Omental fat pad (tissue), 4 donors: ENCODE measurements at places on chromosomes 4 and X. TPM values are rescaled to one million over a fixed set of nuclear protein-coding genes. Genes with fewer than 3 reads are reported as not detected.
A peak's percentile ranks its signal among the peaks of the same experiment; 100 is the strongest.

GRCh38 chr4:26020083-26020668 lies 106.2 kb downstream of the SMIM20 start:
- DNase-seq: no peak

DNA sequence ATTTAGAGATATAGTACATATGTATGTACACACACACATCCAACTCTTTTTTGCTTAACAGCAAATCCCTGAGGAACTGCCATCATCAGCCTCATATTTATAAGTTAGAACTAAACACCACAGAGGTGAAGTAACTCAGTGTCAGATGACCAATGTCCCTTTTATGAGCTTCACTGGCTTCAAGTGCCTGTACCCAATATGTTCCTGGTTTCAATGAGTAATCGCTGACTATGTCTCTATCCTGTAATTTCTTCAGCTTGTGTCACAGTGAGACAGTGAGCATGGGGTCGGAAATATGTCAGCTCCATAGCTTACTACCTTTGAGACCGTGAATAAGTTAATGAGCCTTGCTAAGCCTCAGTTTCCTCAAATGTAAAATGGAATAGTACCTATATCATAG lies 136.2 kb upstream of the RASGEF1B start:
- no peak for DNase-seq

DNA sequence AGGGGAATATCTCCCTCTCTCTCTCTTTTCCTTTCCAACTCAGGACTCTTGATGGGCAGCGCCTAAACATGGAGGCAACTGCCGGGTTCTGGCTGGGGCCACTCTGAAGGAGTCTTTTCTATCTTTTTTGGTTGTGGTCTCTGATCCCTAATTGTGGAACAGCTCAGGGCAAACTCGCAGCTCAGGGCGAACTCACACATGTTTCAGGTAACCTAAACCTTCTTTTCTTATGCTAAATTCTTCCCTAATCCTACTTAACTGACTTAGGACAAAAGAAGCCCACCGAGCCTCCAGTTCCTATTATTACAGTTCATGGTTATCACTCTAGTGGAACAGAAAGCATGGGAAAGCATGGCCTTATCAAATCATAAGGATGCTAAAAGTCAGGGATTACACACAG lies 21.3 kb downstream of the ETDA start:
- no peak for DNase-seq

DNA sequence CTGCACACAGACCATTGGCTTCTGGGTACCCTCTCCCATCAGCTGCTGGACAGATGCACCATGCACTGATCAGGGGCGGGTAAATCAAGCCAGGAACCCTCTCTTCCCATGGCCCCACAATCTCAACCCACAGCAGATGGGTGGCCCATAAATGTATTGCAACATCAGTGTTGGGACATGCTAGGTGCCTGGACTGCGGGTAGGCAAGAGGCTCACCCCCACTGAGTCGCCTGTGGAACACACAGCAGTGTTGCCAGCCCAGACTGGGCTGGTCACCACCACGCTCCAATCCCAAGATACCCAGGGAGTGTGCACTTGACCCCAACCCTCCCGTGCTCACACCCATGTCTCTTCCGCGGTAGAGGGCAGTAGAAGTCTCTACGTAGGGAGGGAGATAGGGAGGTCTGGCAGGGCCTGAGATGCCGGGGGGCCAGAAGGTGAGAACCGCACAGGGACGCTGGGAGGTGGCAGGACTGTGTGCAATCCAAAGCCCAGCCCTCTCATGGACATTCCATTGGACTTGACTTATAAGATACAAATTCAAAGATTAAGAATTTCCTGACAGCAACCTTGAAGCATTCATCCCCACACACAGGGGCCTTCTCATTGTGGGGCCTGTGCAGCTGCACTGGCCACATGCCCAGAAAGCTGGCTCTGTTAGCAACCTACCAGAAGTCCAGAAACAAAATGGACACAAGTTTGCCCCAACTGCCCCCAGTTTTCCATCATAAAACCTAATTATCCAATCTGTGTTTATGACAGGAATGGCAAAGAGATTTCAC lies 183.7 kb downstream of the NSUN7 start:
- no peak for DNase-seq

DNA sequence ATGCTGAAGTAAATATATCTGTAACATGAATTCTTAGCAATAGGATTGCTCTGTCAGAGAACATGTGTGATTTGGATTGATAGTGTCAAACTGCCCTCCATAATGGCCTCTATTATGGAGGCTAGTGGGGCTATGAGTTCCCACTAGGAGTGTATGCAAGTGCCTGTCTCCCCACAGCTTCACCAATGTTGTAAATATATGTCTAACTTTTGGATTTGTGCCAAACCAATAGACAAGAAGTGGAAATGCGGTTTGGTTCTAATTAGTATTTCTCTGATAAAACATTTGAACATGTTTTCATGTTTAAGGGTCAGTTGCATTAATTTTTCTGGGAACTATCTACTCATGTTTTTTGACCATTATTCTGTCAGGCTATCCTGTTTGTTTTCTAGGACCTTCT lies 28.1 kb downstream of the GPAT3 start:
- DNase-seq: no peak

DNA sequence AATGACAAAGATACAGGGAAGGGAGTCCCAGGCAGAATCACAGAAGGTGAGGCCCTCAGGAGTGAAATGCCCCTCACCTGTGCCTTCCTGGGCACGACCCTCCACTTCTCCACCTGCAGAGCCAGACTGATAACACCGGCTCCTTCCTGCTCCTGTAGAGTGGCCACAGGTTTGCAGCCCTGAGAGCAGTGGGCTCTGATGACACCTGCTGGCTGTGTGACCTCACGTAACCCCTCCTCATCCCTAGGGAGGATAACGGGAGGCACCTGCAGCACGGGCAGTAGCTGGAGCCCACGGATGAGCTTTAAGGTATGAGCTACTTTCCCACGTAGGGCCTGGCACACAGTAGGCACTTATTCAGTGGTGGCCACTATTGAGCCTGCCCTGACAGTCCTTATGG lies 25.5 kb upstream of the MAN2B2 start:
- no peak for DNase-seq

- no peak for DNase-seq
Measured at GRCh38 chr4:26321373-26322221, 783 bp downstream of the RBPJ start.

GRCh38 chrX:148577741-148578140 lies 77.3 kb downstream of the AFF2 start:
- no peak for DNase-seq

DNA sequence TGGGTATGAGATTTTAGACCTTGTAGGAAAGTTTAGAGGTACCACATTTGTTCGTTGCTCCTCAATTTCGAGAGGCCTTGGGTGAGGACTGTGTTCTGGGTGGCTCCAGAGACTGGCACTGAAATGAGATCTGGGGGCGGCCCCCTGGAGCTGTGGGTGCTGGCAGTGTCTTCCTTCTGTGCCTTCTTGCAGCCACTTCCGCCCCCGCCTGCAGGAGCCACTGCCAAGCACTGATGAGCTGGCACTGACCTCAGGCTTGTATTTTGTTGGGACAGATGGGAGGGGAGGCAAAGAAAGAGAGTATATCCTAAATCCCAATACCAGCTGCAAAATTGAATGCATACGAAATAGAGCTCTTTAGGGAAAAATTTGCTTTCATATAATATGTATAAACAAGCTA lies 64.5 kb upstream of the CLDN34 start:
- no peak for DNase-seq

DNA sequence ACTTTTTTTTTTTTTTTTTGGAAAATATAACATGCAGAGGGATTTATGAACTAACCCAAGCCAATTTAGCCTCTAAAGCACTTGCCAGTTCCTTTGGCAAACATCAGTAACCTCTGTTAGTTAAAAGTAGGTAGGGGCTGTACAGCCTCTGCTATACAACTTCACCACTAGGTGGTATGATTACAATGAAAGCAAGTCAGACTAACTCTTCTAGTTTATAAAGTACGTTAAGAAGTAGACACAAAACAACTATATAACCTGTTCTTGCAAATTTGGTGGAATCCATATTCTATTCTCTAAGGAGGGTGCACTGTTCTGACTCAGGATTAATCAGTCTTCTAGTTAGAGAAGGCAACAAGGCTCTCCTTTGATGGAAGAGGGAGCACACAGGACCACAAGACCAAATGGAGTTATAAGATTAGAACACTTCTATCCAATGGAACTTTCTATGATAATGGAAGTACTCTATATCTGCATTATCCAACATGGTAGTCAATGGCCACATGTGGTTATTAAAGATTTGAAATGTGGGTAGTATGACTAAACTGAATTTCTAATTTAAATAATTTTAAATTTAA lies 12.8 kb downstream of the AIMP1 start:
- no peak for DNase-seq

- DNase-seq: no peak
Measured at GRCh38 chrX:139170526-139171173, 359.9 kb upstream of the F9 start.

GRCh38 chr4:2469192-2469984 lies 482 bp downstream of the RNF4 start:
- peak; percentile 27 for DNase-seq

DNA sequence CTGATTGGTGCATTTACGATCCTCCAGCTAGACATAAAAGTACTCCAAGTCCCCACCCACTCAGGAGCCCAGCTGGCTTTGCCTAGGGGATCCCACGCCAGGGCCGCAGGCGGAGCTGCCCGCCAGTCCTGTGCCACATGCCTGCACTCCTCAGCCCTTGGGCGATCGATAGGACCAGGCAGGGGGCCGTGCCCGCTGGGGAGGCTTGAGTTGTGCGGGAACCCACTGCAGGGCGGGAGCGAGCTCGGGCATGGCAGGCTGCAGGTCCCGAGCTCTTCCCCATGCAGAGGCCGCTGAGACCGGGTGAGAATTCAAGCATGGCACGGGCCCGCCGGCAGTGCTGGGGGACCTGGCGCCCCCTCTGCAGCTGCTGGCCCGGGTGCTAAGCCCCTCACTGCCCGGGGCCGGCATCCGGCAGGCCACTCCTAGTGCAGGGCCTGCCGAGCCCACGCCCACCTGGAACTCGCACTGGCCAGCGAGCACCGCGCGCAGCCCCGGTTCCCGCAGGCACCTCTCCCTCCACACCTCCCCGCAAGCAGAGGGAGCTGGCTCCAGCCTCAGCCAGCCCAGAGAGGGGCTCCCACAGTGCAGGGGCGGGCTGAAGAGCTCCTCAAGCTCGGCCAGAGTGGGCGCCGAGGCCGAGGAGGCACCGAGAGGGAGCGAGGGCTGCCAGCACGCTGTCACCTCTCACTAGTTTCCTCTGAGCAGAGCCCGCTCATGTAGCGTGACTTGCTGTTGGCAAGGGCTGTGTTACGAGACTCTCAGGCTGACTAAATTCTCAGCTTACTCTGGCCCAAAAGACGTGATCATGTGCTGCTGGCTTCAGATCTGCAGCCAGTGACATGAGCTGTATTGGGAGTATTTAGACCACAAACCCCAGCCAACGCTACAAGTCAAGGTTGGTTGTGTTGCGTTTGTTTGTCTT lies 87.5 kb downstream of the TRAPPC11 start:
- DNase-seq: no peak

DNA sequence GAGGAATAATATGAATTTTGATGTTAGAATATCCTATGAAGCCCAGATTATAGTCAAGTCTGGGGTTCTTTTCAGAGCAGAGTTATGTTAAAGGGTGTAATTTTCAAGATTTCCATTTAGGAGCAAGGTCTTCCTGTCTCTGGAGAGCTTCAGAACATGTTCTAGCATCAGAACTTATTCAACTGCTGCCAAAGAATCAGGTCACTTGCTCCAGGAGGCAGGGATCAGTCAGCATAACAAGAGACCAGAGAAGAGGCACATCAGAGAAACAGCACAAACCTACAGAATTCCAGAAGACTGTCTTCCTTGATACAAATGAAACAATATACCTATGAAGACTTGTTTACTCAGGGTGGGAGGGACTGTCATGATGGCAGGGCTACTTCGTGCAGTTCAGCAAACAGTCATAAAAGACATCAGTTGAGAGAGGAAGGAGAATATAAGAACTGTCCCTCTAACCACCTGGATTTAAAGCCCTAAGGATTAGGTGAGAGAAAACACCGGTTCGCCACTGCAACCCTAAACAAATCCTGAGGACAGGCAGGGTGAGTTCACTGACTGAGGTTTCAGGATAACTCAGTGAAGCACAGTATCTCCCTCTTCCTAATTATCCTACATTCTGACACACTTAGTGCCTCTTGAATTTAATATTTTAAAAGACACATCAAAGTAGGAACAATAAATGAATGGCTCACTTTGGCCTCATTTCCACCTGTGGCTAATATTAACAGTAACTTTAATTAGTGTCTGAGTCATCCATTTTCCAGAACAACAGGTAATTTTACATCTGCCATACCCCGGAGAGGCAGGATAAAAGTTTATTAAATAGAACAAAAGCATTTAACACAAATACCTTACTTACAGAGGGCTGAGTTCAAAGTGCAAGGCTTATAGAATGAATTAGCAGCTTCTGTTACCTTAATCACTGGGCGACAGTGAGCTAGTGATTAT lies 93.0 kb downstream of the HDAC8 start:
- no peak for DNase-seq

- DNase-seq: no peak
Measured at GRCh38 chr4:168857546-168858314, 152.3 kb downstream of the CBR4 start.

DNA sequence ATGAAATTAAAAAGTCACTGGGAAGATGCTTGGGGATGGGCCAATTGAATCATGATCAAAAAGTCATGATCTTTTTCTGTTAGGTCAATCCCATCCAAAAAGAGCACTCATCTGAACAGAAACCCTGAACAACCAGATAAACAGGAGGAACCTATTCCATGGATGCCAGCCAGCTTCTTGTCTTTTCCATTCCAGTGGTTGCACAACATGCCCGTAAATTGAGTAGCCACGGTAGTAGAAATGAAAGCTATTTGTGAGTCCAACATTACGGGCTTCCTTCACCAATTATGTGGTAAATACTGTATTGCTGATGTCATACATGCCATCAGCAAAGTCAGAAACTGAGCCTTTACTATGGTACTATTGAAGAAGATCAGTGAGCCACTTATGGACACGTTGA lies 982.4 kb upstream of the HS3ST1 start:
- no peak for DNase-seq

DNA sequence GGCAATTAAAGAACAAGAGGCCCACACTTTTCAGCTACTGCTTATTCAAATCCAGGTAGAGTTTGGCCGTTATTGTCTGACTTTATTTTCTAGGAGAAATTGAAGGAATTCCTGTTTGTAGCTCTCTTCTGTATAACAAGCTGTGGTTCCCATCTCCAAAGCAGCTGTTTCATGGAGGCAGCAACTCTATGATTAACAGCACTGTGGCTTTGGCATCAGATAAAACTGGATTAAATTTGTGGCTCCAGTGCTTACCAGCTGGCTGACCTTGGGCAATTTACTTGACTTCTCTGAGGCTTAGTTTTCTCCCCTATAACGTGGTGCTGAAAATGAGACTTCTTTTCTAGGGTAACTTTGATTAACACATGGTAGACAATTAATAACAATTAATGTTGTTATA lies 28.1 kb downstream of the SLC30A9 start:
- no peak for DNase-seq

The CCDC110 gene
- total RNA-seq: 0.47 TPM

The MAOB gene
- total RNA-seq: 34.9 TPM

The ASB9 gene
- total RNA-seq: 3.2 TPM

The HEPH gene
- total RNA-seq: 5.5 TPM

The ELMOD2 gene
- 13.1 TPM for total RNA-seq

The ANKRD17 gene
- 62.0 TPM for total RNA-seq

The NEXMIF gene
- 0.69 TPM for total RNA-seq

The ENAM gene
- total RNA-seq: not detected

The ANAPC10 gene
- 23.5 TPM for total RNA-seq

The RNF4 gene
- total RNA-seq: 90.1 TPM

The HADH gene
- total RNA-seq: 80.2 TPM
